NCI-H446 treated with DMSO at 0.1 percent for 48 hours (cell line): ENCODE measurements at places on chromosomes 1 and 21.
A peak's percentile ranks its signal among the peaks of the same experiment; 100 is the strongest.

GRCh38 chr1:155871390-155871789, 12.0 kb downstream of the SYT11 start:
- peak; percentile 92 for DNase-seq

GRCh38 chr1:64337475-64337874, 132.5 kb upstream of the CACHD1 start:
- peak; percentile 17 for DNase-seq

DNA sequence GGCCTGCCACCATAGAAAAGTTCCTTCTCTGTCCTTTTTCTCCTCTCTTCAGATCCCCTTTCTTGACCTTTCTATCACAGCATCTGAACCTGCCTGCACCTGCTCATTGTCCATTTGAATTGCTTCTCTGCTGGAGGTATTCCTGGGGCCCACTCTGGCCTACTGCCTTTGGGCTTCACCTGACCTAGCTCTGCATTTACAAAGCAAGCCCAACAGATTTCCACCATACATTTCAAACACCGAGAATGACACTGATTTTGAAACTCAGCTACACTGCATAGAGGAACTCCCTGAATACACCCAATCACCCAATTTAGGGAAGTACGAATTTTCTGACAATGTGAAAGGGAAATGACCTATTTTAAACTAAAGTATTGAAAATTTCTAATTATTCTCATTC, 284.5 kb upstream of the USP25 start:
- no peak for DNase-seq

DNA sequence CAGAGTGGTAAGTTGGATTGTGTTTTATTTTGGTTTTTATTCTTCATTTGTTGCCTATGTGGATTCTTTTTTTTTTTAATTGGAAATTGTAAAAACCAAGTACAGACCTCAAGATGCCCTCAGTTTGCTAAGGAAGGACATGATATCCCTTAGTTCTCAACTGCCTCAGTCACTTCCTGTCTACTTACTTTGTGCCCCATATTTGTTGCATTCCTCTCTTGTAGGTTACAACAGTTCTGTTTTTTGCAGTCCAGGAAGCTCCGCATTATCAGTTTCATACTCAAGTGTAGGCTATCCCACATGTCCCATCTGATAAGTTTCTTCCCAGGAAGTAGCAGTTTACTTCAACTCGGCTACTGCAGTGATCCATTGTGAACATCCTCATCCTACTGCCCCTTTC, 82.0 kb downstream of the RPAP2 start:
- no peak for DNase-seq

DNA sequence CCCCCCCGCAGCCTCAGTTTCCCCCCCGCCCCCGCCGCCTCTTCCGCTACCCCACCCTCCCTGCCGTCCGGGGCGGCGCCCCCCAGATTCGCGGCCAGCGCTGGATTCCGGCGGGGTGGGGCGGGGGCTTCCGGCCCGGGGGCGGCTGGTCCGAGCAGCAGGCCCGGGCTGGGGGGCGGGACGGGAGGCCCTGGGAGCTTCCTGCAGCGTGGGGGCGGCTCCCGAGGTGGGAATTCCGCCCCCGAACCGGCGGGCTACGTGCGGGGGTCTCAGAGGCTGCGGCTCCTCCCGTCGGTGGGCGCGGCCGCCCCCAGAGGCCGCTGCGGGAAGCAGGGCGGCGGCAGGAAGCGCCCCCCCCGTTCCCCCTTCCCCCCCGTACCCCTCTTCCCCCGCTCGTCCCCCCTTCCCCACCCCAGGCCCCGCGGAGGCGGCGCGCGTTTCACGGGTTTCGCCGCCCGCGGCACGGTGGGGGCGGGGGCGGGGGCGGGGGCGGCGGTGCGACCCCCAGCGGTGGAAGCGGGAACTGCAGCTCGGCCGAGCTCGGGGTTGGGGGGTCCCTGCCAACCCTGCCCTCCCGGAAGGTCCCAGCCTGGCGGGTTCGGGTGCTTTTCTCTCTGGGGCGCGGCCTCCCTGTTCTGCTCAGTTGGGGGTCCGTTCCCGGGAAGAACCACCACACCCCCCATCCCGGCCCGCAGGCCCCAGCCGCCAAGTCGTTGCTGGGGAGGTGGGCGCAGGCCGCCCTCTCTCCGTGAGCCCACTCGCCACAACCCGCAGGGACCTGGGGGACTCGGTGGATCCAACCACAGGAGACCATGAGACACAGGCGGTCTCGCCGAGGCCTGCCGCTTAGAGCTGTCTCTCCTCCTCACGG, 76.3 kb downstream of the MORN1 start:
- no peak for DNase-seq

DNA sequence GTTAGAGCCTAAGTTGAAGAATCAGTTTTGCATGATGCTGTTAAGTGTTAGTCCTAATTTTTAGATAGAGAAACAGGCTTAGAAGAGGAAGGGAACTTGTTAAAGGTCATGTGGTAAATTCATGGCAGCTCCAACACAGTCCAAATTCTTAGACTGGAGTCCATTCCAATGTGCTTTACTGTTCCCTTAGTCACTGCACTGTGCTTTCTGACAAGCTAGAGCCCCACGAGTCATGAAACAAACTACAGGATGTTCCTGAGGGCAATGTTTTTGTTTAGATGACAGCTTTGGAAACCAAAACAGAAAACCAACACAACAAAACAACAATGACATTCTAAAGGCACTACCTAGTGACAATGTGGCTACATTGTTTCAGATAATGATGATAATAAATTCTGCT, 23.1 kb upstream of the RGS4 start:
- no peak for DNase-seq

GRCh38 chr1:200029035-200029821, 1.7 kb downstream of the NR5A2 start:
- no peak for DNase-seq

DNA sequence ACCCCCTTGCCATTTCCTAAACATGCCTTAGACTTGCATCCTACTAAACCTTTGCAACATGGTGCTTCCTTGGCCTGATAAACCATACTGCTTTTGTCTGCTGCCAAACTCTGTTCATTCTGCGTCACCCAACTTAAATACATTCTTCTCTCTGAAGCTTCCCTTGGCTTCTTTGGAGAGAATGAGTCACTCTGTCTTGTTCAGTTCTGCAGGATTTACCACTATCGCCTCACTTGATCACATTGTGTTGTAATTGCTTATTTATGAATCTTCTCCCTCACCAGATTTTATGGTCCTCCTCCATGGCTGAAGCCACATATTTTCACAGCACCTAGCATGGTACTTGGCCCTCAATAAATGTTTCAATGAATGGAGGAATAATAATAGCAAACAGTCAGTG, 21.7 kb upstream of the TUT4 start:
- peak; percentile 39 for DNase-seq

DNA sequence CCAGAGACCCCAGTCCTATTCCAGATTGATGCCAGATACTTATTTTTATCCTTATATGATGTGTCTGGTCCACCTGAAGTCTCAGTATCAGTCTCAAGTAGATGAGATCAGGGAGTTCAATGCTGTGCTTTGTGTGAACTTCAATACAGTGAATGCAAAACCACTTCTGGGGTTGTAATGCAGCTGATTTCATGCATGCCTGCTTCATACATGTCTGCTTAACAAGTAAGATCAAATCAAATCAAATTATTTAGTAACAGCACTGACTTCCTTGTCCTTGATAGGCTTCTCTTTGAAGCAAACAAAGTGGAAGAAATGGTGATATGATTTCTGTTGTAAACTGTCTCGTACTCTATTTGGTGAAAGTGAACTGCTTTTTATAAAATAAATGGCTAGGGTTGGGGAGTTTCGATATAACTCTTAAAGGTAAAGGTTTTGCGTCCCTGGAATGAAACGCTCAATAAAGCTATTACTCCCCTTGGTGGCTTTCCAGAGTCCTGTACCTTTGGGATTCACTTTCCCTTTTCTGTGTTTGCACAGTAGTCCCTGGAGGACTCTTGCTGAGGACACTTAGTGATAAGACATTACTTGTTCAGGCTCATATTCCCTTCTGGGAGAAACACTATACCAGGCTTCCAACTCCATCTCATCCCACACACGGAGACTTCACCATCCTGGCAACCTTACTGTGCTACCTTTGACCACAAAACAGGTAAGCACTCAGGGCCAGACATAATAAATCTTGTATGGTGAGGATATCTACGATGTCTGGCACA, 59.3 kb downstream of the FH start:
- DNase-seq = no peak

DNA sequence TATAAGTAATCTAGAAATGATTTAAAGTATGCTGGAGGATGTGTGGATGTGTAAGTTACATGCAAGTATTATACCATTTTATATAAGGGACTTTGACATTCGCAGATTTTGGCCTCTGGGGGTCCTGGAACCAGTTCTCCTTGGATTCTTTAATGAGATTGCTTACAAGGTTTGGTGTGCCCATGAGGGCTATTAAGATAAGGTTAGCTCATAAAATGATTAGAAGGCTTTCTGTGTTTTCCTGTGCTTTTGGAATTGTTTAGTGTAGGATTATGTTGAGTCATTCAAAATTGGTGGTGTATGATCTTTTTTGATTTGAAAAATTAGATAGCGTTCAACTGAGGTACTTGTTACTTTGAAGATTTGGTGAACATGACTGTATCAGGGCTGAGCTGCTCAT, 5.6 kb downstream of the USP25 start:
- DNase-seq = no peak

DNA sequence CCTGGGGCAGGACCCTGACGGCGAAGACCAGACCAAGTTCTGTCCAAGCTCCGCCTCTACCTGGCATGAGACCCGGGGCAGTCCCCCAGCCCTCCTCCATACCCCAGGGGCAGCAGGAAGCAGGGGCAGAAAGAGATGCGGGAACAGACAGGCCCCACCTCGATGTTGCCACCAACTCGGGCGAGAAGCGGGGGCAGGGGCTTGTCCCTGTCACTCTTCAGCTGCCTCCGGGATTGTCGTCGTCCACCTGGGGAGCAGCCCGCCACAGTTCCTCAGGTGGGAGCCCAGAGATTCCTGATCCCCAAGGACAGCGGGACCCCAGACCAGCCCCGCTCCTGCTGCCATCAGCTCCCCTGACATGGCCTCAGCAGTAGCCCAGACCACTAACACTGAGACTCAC, 54.8 kb downstream of the CHD5 start:
- no peak for DNase-seq

DNA sequence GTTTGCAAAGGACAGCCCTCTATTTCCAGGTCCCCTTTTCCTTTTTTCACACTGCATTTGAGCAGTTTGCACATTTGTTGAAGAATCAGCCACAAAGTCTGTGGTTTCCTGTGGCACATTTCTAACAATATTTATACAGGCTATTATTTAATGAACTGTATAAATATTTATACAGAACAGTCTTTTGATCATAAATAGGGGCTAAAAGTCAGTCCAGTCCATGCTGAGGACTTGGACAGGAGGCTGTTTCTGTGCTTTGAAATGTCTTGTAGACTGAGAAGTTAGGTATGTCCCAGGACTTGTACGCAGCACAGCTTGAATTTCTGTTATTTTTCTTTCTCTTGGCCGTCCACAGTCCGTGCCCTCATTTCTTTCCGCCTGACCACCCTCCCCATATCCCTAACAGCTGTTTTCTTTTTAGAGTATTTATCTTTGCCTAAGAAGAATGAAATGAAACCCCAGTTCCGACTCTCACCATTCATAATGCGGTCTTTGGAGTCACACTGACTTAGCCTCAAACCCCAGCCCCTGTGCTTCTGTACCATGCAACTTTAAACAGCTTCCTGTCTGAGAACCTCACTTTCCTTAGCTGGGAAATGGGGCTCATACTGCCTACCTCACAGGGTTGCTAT, 19.7 kb downstream of the FGGY start:
- DNase-seq = no peak

DNA sequence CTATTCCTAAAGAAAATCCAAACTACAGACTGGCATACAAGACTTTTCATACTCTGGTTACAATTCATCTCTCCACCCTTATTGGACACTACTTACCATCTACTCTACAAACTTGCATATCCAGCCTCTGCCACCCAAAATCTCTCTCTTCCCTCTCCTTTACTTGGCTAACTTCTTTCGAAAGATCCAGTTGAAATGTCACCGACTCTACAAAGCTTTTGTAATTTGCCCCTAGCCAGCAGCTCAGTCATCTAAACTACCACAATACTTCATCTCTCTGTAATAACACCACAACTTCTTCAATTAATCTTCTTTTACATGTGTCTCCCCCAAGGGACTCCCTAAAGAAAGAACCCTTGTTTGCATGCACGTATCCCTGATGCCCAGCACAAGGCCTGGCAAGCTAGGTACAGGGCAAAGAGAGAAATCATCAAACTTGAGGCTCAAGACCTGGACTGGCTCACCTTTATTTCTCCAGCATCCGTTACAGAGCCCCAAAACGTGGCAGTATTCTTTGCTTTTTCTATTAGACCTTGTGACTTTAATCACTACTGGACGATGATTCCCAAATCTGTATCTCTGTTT, 2.7 kb downstream of the ZBTB21 start:
- DNase-seq = no peak

- DNase-seq = no peak
Observed at GRCh38 chr21:36747815-36748383, 49.0 kb downstream of the SIM2 start.

- no peak for DNase-seq
Observed at GRCh38 chr1:221097479-221098281, 218.4 kb downstream of the HLX start.

DNA sequence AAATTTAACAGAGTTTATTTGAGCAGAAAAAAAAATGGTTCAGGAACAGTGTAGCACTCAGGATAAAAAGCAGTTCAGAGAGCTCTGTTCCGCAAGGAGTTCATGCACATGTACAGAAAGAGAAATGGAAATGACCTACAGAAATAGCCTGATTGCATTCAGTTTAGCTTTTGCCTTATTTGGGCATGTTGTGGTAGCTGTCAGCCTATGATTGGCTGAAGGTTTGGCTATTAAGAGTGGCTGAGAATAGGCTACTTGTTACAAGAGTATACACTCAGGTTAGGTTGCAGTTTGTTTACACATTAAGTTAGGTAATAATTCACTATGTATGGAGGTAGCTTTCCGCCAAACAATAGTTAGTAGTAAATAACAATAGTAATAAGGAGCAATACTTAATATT, 511.0 kb upstream of the TMPRSS15 start:
- DNase-seq = no peak

DNA sequence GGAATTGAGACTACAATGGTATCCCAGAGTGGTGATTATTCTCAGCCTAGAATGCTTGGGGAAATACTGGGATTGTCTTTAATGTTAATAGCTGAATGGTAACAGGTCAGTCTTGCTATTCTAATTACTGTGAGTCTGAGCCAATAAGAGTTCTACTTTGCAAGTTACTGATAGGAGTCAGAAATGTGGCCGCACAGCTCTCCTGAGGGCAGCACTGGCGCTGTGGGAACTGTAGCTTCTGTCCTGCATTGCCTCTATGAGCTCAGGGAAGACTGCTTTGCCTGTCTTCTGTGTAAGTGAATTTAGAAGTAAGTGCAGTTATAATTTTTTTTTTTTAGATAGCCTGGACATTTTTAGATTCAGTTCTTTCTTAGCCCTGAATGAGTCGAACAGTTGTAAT, 10.0 kb upstream of the VAMP3 start:
- DNase-seq = no peak
